8988T (cell line): ENCODE measurements at places on chromosomes 4 and X.

DNA sequence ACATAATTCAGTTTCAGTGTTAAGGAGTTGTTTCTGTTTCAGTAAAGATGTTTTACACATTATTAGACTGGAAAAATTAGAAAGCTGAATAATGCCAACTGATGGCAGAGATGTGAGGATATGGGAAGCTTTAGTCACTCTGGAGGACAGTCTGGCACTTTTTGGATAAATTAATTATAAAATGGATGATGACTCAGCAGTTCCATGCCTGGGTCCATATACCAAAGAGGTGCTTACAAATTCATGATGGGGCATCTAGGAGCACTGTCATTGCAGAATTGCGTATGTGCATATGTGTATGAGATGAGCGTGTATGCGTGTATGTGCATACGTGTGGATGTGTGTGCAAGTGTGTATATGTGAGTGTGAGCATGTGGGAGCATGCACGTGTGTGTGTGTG, 31.2 kb upstream of the ANKRD50 start:
- DNase-seq, result no peak

DNA sequence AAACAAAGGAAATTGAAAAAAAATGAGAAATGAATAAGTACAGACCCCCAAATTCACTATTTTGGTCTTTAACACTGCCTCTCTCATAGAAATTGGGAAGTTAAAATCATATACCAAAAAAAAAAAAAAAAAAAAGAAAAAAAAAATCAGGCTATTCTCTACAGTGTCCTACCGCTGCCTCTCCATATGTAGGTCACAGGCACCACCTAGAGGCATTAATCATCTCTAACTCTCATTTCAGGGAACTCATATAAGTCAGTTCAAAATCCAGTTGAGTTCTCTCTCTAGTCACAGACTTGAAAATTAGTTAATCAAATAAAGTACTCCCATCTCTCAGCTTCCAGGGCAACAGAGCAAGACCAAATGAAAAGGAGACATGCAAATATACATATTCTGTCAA, 47.9 kb downstream of the COX18 start:
- no peak for DNase-seq

- DNase-seq, result no peak
These were observed 441.7 kb upstream of the SLIT2 start for GRCh38 chr4:19809989-19810388.

- no peak for DNase-seq
These were observed 185.4 kb downstream of the NWD2 start for GRCh38 chr4:37429906-37430305.

GRCh38 chr4:16037901-16038300, 45.9 kb downstream of the PROM1 start:
- DNase-seq, result no peak

- DNase-seq, result no peak
These were observed 59.9 kb downstream of the PROM1 start for GRCh38 chr4:16023776-16024408.

- DNase-seq, result no peak
These were observed 348.2 kb downstream of the FBXW7 start for GRCh38 chr4:152187693-152188092.

DNA sequence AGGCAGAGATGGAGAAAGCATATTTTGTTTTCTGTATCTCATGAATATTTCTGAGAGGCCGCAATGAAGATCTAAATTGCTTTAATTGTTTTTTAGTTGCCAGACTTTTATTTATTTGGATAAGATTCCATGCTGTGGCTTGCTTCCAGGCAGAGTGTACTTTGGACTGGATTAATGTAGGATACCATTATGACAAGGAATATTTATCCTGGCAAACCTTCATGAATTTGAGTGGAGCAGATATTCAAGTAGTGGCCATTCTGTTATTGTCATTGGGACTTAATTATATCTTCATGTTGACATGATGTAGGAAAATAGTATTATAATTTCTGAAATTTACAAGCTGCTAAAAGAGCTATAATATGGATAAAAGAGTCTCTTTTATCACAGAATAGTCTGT, 182.9 kb downstream of the C4orf33 start:
- DNase-seq, result no peak

- no peak for DNase-seq
These were observed 60.3 kb upstream of the KLF3 start for GRCh38 chr4:38603652-38604051.
